Fibroblast of villous mesenchyme (primary cell): ENCODE measurements at places on chromosomes 7 and 10. TPM values are rescaled to one million over a fixed set of nuclear protein-coding genes. Genes with fewer than 3 reads are reported as not detected.

The ZNF485 gene
- 1.6 and 3.5 TPM in 2 replicates for total RNA-seq

The CUX1 gene
- 45.7 and 46.2 TPM in 2 replicates for total RNA-seq

The POLD2 gene
- total RNA-seq, result 95.7 and 101 TPM in 2 replicates

The PLEKHA8 gene
- total RNA-seq, result 12.6 and 17.7 TPM in 2 replicates

The CACNB2 gene
- total RNA-seq, result under 0.01 and 1.3 TPM in 2 replicates
